ENCODE measurements at places on chromosomes 4 and X.

GRCh38 chr4:68342134-68342533 is 7.8 kb downstream of the YTHDC1 start:
- no peak for DNase-seq

DNA sequence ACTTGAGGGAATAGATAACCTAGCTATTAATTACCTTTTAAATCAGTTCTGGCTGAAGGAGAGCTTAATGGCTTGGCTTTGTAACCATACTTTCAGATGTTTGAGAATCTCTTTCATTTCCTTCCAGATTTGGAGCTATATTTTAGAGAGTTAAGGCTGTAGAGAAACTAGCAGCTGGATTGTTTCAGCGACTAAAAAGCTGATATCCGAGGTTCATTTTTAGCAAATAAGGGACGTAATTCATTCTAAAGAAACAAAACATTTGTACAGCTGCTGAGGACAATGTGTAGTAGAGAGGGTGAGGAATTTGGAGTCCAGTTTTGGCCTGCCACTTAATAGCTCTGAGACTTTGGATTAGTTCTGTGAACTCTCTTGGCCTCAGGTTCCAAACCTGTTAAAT is 12.2 kb downstream of the OSTC start:
- no peak for DNase-seq

- no peak for DNase-seq
Measured at GRCh38 chrX:63735882-63736281, 49.1 kb downstream of the ARHGEF9 start.

- no peak for DNase-seq
Measured at GRCh38 chr4:79237851-79238250, 88.0 kb downstream of the NAA11 start.

GRCh38 chr4:47788126-47788525 is 49.7 kb downstream of the CORIN start:
- no peak for DNase-seq

- no peak for DNase-seq
Measured at GRCh38 chr4:47213971-47214370, 182.6 kb downstream of the GABRB1 start.

GRCh38 chrX:19388741-19389140 is 45.0 kb downstream of the PDHA1 start:
- DNase-seq = no peak

DNA sequence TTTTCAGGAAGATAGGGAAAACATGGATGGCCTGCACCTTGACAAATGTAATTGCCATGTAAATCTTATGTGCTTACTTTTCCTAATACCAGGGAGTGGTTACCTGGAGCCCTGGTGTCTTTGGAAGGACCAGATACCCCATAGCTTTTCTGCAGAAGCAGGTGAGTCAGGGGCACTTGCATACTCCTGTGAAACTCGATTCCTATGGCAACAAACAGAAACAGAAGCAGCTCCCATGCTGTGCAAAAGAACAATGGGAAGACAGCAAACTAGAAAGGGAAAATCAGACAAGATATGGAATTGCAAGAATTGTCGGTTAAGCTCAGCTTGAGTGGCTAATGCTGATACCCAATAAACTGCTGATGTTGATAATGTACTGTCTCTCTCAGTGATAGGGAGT is 117.4 kb upstream of the AFF2 start:
- no peak for DNase-seq
